ENCODE measurements at places on chromosomes 1 and 21.

DNA sequence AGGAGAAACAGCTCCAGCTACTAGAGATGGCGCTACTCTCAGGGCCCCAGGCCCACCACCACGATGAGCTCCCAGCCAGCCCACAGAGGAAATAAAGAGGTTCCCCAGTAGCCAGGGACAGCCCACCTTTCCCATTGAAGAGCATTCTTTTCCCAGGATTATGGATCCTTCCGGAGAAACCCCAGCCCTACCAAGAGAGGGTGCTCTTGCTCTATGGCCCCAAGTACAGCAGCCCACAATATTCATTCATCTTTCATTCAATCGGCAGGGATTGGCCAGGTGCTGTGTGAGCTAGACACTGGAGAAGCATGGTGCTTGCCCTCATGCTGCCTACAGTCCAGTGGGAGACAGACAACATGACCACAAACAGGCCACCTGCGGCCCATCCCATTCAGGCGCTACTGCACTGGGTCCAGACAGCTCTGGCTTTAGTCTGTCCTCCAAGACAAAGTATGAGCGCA, 29.9 kb downstream of the PMVK start:
- no peak for DNase-seq

DNA sequence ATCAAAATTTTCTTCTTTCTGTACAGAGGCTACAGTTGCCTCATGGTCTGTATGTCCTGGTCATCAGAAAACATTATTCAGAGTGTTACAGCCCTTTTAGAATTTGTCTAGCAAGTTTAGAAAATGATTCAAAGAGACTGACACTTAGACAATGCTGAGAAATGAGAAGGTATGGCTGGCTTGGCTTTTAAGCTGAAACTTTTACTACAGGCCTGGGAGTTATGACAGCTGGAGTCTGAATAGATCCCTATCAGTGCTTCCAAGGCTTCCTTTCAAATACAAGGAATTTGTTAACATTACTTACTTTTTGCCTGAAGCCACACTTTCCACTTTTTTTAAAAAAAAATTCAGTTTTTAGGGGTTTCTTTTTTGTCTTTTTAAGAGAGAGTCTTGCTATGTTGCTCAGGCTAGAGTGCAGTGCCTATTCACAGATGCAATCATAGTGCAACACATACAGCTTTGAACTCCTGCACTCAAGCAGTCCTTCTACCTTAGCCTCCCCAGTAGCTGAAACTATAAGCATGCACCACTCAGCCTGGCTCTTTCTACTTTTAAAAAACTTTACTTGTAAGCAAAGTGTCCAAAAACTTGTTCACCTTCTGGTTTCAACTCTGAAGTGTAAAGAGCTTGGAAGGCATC, 10.5 kb upstream of the COP1 start:
- no peak for DNase-seq

GRCh38 chr1:63099188-63099587, 223.2 kb upstream of the FOXD3 start:
- no peak for DNase-seq

DNA sequence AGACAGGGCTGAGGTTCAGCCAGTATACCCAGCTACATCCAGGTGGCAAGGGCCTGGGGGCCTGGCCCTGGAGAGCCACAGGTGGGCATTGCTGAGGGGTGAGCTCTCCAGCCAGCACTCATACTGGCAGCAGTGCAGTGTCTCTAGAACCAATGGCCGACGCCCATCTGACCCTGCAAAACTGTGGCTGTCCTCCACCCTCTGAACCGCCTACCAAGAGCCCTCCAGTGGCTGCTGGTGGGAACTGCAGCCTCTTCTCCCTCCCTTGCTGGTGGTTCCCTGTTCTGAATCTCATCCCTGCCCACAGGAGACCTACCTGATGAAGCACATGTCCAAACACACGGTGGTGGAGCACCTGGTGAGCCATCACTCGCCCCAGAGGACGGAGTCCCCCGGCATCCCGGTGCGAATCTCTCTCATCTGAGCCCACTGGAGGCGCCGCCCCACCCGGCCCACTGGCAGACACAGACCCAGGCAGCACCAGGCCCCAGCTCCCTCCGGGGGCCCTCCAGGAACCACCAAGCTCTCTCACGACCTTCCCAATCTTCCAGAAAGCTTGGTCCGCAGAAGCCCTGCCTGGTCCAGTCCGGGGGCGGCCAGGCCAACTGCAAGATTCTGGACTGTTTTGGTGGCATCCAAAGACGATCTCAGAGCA, 22.1 kb downstream of the A3GALT2 start:
- peak; percentile 46 for DNase-seq

GRCh38 chr1:44113095-44113609, 5.5 kb upstream of the KLF17 start:
- DNase-seq, result no peak

- DNase-seq, result no peak
Observed at GRCh38 chr1:47662068-47662467, 224.2 kb downstream of the FOXD2 start.

DNA sequence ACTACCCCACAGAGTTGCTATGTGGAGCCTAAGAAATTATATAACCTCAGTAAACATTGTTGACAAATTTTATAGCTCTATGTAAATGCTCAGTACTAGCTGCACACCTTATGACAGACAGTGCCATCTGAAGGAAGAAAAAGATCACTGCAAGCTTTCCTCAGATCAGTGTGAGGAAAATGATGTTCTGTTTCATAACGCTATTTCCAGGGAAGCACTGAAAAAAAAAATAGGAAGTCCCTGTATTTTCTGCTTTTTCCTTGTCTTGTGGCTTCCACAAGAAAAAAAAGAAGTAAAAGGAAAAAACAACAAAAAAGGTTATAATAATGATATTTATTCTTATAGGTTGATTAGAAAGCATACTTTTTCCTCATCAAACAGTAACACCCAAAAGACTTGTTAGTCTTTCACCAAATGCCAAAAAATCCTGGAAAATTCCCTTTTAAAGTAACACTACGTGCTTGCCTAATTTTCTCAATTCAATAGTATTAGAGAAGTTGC, 23.2 kb downstream of the LYST start:
- DNase-seq, result no peak

DNA sequence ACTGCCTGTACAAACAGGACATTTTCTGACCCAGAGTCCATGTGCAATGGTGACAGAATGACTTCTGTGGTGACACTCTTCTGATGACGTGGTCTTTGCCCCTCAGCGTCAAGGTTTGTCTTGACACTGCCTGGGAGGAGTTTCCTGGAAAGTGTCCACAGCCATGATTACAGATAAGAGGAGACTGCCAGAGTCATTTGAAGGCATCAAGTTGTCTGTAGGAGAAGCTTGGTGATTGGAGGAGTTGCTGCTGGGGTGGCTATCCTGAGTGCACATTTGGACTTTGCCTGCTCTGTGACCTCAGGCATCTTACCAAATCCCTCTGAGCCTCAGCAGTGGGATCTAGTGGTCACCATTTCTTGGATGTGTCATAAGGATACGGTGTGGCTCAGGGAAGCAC, 17.7 kb downstream of the TCHHL1 start:
- no peak for DNase-seq

GRCh38 chr21:18499761-18500376, 96.3 kb upstream of the TMPRSS15 start:
- peak; percentile 26 for DNase-seq

DNA sequence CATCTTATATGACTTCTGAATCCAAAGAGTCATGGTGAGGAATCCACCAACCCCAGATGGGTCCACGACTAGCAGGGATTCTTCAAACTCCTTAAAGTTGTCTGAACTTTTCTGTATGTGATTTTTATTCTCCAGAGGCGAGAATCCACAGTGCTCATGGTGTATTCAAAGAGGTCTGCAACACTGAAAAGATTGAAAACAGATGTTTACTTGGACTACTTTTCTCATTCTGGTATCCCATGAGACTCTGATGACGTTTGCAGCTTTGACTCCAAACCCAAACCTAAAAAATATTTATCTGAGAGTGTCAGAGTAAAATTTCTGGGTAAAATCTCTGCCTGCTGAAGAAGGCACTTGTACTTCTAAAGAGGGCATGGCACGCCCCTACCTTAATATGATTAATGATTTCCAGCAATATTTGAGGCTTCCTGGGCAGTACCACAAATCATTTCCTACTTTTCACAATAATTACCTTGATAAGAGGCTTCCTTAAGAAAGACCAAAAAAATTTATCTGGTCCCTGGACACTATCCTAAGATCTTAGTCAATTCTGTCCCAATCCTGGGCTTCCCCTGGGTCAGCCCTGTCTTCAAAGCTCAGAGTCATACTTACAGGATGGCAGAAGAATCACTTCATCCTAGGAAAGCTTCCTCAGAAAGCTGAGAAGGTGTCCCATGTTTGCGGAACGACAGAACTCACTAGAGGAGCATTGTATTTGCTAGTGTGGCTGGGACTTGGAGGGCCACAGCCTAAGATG, 76.5 kb upstream of the MAP10 start:
- DNase-seq, result no peak

GRCh38 chr1:3899754-3900149, 320 bp downstream of the C1orf174 start:
- DNase-seq, result no peak

DNA sequence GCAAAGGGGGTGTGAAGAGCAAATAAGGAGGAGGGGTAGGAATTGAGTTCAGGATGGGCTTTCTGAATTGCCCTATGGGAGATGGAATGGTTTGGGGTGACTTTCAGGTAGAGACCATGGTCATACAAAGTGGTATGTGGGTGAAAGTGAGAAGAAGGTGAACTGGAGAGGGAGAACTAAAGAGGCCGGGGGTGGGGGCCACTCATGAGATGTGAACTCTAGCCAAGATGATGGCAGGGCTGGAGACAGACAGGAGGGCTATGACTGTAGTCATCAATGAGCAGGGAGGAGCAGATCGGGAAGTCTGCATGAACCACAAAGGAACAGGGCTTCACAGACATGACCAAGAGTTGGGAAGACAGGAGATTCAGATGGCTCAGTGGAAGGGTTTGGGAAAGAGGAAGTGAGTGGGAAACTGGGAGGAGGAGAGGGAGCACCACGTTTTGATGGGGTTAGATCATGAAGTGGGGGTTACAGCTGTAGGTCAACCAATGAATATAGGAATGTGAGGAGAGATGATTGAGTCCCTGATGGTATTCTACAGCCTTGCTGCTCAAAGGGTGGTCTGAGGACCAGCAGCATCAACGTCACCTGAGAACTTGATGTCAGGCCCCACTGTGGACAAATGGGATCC, 20.7 kb upstream of the LRRC8D start:
- DNase-seq, result no peak

DNA sequence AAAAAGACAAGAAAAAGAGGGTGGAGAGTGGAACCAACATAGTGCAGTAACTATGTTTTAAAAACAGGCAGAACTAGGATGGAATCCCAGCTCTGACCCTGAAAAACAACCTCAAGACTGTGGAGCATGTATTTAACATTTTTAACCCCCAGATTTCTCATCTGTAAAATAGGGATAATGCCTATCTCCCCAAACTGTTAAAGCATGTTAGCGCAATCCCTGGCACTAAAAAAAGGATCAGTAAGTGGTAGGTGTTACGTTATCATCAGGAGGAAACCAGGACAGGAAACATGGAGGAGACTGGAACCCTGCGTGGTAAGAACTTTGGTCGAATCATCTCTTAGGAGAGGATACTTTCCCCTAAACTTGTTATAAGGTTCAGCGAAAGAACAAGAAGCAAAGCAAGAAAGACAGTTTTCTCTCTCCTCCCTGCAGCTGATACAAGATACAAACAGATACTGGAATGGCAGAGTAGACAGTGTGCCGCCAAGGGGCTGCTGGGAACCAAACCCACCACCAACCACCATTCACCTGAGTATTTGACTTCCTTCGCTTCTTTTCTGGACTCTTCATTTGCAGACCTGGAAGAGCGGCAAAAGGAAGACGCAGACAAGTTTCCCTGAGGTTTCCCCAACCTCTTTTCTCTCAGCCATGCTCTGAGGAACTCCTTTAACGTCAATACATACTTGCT, 991 bp downstream of the PYGO2 start:
- no peak for DNase-seq

GRCh38 chr1:100187912-100188311, 9.9 kb upstream of the LRRC39 start:
- DNase-seq, result no peak

DNA sequence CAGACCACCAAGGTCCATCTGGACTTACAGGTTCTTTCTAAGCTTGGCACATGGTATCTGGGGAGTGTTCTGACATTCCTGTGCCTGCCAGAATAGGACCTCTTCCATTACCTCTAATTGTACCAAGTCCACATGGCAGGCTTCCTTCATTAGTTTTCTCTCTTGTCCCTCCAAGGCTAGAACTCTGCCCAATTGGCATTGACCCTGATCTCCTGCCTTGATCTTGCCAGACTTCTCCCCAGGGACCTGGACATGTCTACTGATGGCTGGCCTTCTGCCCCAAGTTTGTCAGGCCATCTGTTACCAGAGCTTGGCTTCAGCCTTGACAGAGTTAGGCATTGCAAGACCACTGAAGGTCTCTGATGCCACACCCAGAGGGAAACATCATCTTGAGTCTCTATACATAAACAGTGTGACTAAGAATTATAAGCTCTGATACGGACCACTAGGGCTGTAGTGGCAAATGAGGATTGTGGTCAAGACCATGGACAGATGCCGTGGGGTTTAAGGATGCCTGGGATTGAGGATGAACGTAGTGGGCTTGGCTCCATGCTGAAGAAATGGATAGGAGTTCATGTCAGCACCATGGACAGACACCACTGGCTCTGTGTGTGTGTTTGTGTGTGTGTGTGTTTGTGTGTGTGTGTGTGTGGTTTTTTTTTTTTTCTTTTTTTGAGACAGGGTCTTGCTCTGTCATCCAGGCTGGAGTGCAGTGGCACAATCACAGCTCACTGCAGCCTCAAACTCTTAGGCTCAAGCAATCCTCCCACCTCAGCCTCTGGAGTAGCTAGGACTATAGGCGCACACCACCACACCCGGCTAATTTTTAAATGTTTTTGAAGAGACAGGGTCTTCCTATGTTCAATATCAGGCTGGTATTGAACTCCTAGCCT, 19.5 kb upstream of the PSMB2 start:
- DNase-seq, result no peak

DNA sequence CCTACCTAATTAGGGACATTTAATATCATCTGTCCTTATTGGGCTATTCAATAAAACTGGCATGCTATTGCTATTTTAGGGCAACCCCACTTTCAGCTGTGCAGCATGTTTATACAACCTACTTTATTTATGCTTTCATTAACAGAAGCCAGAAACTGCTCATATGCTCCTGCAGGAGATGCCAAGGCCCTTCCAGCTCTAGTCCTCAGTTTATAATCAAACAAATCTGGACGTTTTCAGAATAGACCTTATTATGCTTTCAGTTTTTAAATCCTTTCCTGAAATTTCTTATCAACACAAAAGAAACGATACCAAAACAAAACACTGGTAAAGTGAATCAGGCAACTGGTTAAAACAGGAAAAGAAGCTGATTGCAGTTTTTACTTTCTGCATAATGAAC, 53.2 kb downstream of the PTGS2 start:
- no peak for DNase-seq

DNA sequence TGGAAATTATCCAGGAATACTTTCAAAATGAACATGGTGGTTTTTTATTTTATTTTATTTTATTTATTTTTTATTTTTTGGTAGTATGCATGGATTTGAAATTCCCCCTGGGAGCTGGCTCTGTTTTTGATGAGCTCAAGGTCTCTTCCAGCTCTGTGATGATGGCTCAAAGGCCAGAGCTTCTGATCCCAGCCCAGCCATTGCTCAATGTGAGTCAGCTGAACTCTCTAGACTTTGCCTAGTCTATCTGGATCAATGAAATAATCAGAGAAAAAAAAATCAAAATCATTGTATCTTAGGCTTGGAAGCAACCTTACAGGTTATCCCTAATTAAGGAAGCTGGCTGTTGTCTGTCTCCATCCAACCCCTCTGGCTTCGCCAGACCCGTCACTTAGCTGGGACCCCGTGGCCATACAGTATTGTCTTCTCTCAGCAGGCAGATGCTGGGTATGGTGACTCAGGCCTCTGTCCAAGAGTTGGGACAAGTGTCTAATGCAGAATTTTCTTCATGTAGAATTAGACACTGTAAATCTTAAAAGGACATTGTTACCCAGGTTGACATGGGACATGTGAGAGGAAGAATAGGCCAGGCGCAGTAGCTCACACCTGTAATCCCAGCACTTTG, 90.2 kb upstream of the LPGAT1 start:
- no peak for DNase-seq
